ENCODE measurements at places on chromosomes 5 and 9.

DNA sequence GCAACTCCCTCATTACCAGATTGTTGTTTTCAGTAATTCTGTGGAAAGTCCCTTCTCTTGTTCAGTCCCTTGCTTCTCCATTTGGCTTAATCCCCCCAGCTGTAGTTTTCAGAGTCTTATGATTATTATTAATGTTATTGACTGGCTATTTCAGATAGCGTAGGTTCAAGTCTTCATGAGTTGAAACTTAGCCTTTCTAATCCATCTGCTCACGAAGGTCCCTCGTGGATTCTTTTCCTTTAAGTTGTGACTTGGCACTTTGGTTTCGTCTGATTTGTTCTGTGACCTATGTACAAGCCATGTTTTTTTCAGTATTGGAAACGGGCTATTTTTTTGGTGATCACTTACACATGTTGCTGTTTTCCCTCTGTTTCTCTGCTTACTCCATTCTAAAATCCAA, 260.3 kb downstream of the TMEM167A start:
- DNase-seq, result no peak

DNA sequence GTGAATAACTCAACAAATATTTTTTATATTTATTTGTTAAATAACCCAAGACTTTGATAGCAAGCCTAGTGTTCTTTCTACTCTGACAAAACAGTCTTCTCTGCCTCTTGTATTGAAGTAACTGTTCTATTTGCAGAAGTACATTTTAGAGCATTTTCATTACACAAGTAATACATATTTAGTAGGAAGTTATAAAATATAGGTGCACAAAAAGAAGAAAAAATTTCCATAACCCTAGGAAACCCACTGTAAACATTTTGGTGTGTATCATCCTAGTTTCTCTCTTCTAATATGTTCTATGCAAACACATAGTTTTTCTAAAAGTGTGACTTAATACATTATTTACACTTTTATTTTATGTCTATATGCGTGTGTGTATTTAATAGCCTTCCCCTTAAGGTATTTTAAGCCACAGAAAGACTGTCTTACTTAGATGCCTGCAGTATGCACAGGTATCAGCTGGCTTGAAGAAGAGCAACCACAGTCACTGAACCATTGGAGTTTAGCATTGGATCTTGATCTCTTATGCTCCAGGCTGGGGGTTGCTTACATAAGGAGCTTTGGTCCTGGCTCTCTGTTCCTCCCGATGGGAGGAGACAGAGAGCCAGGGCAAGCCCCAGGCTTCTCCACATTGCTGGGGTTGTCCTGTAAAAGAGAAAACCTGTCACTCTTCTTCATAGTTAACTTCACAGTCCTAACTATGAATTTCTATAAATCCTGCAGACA, 3.8 kb downstream of the SELENOP start:
- DNase-seq, result no peak

GRCh38 chr5:123868267-123868666, 356.3 kb downstream of the CSNK1G3 start:
- no peak for DNase-seq

DNA sequence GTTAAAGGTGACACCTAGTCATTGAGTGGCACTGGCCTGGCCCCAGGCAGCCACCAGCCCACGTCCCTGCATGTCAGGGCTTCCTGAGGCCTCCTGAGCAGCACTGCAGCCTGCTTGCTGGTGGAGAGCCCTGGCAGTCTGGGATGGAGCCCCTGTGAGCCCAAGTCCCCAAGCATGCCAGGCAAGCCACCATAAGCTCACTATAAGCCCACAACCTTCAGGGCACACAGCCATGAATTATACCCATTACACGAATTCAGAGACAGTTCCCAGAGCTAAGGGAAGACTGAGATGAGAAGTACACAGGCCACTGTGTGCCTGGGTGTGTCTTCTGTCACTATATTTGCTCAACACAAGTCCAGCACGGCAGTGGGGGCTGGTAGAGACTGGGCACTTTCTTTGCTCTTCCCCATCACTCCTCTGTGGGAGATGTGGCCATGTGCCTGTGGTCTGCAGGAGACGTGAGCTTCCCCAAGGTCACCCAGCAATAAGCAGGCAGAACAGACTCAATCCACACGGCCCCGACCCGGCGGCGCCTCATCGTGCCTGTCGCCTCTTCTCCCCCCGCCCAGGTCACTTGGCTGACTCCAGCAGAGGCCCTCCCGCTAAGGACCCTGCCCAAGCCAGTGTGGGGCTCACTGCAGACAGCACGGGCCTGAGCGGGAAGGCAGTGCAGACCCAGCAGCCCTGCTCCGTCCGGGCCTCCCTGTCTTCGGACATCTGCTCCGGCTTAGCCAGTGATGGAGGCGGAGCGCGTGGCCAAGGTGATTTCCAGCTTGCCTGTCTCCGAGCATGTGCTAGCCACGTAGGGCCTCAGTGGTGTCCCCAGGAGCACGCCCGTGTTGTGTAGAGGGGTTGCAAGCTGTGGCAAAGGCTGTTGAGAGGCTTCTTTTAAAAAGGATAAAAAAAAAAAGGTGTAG, 114.8 kb downstream of the WNK2 start:
- DNase-seq, result no peak

- no peak for DNase-seq
Observed at GRCh38 chr5:34685485-34686165, 29.5 kb downstream of the RAI14 start.

GRCh38 chr9:93702261-93702660, 125.9 kb downstream of the PHF2 start:
- no peak for DNase-seq

GRCh38 chr5:135934939-135935338, 19.8 kb downstream of the LECT2 start:
- DNase-seq, result peak; percentile 1

- DNase-seq, result no peak
Observed at GRCh38 chr5:27129926-27130325, 91.5 kb upstream of the CDH9 start.

GRCh38 chr5:37187465-37187977, 61.7 kb downstream of the CPLANE1 start:
- no peak for DNase-seq

Data from AG09309 (cell line).